NCI-H226 (cell line): ENCODE measurements at places on chromosomes 3 and 15.
A peak's percentile ranks its signal among the peaks of the same experiment; 100 is the strongest.

- peak; percentile 66 for DNase-seq
Observed at GRCh38 chr3:182713743-182714517, 79.4 kb upstream of the ATP11B start.

DNA sequence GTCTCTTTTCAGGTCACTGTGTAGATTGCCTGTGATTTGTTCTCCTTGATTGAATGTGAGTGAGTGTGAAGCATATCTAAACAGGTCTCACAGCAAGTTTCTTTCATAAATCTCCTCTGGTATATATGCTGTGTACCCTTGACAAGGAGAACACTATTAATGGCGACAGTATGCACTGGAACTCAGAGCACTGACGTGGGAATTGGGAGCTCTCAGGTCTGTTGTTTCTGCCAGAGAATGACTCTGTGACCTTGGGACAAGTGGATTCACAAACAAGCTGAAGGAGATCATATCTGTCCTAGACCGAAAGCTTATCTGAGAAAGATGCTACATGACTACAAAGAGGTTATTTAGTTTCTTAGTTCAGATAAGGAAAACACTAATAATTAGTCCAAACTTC, 326.3 kb upstream of the TPRG1 start:
- DNase-seq, result no peak

DNA sequence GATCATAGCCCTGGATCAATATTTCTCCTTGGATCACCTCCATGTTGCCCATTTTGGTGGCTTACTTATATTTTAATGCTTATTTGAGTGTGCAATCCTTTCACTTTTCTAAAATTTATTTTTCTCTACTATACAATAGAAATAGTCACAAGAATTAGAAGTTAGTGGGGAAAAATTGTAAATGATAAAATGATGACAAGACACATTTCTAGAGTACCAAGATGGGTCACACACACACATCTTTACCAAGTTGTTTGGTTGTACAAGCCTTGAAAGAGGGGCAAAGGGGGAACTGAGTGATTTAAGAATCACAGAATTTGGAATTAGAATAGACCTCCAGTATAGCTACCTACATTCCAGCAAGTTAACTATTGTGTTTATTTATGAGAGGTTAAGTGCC, 545.8 kb downstream of the RBMS3 start:
- no peak for DNase-seq

DNA sequence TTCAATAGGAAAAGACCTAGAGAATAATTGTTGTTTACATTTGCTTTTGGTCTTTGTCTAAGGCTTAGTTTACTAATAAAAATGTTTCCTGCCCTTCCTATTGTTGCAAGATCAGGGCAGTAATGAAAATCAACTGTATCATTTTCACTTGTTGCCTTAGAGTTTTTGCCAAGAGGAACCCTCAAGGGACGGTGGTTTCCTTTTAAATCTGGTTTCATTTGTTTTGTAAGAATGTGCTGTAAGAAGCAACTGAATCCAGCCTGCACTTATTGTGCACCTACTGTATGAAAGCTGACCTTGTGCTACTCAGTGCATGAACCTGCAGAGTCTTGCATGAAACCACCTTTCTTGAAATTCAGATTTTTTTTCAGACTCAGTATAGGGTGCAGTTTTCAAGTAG, 5.3 kb downstream of the IGF1R start:
- no peak for DNase-seq
